Progenitor cell of endocrine pancreas (in vitro differentiated cells): ENCODE measurements at places on chromosomes 16 and 17. TPM values are rescaled to one million over a fixed set of nuclear protein-coding genes. Genes with fewer than 3 reads are reported as not detected.

DNA sequence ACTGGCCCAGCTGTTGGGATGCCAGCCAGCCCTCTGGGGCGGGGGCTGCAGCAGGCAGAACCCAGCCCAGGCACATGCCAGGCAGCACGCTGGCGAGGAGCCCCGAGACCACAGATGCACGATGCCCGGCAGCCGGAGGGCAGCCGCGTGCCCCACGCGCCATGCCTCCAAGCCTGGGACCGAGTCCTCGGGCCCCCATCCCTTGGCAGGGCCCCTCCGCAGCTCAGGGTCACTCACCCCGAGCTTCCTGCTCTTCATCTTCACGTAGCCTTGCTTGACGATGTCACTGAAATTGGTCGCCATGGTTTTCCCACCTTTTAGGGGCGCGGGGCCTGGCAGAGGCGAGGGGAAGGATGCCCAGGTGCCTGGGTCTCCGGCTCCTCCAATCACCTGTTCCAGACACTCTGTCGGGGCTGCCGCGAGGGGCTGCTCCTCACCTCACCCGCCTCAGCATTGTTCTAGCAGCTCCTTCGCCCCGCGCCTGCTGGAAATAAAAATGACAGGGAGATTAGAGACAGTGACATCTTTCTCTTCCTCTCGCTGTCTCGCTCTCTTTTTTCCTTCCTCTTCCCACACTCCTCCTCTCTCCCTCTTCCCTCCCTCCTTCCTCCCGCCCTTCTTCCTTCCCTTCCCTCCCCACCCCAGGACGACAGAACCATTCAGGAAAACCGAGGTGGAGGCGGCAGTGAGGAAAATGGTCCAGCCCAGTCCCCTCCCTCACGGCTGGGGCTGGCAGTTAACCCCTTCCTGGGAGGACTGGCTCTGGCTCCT, 6.9 kb downstream of the DOK4 start:
- DNase-seq, result no peak

- no peak for DNase-seq
Measured at GRCh38 chr16:29023279-29024277, 38.7 kb downstream of the LAT start.

DNA sequence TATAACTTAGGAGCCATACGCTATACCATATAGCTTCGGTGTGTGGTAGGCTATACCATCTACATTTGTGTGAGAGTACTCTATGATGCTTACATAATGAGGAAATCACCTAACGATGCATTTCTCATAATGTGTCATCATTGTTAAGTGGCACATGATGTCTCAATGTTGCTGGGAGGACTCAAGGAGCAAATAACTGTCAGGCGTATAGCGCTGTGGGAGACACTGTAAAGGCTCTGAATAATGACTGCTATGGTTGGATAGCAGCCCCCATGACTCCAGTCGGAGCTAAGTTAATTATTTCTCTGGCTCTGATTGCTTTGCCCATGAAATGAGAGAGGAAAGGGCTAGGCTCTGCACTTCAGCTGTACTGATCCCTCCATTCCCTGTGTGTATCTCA, 197.2 kb downstream of the RGS9 start:
- DNase-seq, result no peak

DNA sequence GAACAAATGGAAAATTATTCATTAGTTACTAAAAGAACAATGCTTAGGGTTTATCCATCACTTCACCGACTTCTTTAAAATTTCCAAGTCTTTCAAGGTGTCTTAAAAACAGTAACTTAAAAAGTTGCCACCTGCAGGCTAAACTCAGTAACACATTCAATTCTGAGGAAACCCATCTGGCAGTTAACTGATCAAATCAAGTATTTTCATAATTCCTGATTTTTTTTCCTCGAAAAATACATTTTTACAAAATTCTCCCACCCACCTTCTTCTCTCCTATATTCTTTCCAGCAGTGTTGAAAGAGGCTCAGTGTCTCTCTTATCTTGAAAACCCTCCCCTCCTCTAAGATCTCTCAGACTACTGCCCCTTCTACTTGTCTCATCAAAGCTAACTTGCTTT, 29.9 kb downstream of the PARN start:
- no peak for DNase-seq

DNA sequence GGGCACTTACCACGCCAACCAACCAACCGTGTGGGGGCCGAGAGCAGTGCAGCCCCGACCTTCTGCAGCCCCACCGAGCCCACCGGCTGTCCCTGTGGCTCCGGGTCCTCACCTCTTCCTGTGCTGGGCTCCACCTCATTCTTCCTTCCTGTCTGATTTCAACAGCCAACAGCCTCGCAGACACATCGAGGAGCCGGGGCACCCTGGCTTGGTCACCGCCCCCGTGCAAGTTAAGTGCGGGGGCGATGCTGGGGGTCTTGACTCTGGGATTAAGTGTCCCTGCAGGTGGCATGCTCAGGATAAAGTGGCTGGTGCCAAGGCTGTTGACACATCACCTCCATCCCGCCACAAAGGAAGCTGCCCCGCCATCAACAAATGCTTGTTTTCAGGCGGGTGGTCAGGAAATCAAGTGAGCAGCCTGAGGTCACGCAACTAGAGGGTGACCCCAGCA, at the start of gene NLRC3:
Gene NLRC3 (minus strand): TSS at position 102 of the 451 bp plus-strand sequence. CDS start 12,367 bp downstream, outside the sequence.
- DNase-seq, result no peak

- no peak for DNase-seq
Measured at GRCh38 chr16:85736921-85737320, 14.0 kb downstream of the C16orf74 start.

The ALKBH5 gene
- total RNA-seq, result 78.1 and 78.4 TPM in 2 replicates

The PIPOX gene
- 4.3 and 5.3 TPM in 2 replicates for total RNA-seq

The SDR42E1 gene
- 0.02 and 0.04 TPM in 2 replicates for total RNA-seq

The ACSM2A gene
- total RNA-seq, result not detected in 2 replicates

The STX1B gene
- 1.0 and 1.6 TPM in 2 replicates for total RNA-seq

The TMEM204 gene
- not detected in 2 replicates for total RNA-seq

The KRT28 gene
- not detected in 2 replicates for total RNA-seq

The HIC1 gene
- total RNA-seq, result 0.69 and 0.86 TPM in 2 replicates

The RAB34 gene
- 147 and 150 TPM in 2 replicates for total RNA-seq
